ENCODE measurements at places on chromosomes 1 and 21.

- no peak for DNase-seq
Measured at GRCh38 chr1:236774926-236775325, 20.2 kb upstream of the MTR start.

- no peak for DNase-seq
Measured at GRCh38 chr1:85629532-85629920, 49.0 kb downstream of the CCN1 start.

GRCh38 chr1:65001231-65001792 lies 35.0 kb upstream of the JAK1 start:
- peak; percentile 84 for DNase-seq

DNA sequence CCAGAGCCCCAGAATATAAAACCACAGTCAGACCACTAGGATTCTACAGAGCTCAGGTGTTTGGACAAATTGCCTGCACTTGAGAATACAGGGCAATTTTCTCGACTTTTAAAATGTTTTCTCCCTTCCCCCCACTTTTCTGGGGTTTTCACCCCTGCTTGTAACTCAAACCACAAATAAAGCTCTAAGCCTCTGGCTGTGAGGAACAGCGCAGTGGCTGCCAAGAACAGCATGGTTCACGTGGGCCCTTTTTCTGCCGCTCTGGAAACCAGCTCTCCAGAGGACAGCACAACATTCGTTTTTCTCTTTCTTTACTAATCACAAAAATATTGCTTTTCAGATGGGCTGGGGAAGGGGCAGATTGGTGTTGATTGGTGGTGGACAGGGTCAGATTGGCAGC lies 102.2 kb upstream of the JUN start:
- DNase-seq = no peak

- no peak for DNase-seq
Measured at GRCh38 chr1:54377040-54377691, 29.0 kb downstream of the SSBP3 start.

- no peak for DNase-seq
Measured at GRCh38 chr1:173005196-173005864, 45.4 kb downstream of the TNFSF18 start.

DNA sequence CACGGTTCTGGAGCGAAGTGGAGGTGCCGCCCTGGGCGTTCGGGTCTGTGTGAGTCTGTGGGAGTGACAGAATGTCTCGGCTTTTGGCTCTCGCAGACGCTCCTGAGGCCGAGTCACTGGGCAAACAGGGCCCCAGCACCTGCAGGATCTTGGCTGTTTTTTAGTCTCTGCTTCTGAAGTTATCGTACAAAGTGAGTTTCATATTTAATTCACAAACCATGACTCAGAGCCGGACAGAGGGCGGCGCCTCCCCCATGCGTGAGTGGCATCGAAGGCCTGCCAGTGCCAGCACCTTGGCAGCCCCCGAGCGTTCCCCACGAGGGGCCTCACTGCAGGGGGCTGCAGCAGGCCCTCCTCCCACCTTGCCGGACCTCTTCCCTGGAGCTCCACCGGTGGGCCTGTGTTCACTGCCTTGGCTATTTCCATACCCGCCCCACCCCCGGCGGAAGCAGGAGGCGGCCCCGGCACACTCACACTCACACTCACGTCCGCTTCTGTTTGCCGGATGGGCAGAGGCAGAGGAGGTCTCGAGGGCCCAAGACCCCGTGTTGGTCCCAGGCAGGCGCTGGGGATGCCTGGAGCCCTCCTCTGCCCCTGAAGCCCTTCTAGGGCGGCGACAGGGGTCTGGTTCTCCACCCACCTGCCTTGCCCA lies 56.3 kb downstream of the MORN1 start:
- no peak for DNase-seq

GRCh38 chr1:204225841-204226735 lies 12.3 kb upstream of the GOLT1A start:
- DNase-seq = no peak

DNA sequence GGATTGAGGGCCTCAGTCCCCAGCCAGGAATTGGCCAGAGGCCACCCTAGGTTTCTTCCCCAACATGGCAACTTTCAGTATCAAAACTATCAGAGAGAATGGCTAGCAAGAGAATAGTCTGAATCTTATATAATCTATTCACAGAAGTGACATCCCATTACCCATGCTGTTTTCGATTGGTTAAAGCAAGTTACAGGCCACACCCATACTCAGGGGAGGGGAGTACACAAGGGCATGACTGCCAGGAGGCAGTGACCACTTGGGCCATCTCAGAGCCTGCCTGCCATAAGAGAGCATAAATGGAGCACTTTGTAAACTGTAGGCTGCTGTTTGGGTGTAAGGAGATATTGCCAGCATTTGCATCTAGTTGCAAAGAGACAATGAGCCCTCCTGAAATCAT lies 65.4 kb downstream of the FAM163A start:
- DNase-seq = no peak

DNA sequence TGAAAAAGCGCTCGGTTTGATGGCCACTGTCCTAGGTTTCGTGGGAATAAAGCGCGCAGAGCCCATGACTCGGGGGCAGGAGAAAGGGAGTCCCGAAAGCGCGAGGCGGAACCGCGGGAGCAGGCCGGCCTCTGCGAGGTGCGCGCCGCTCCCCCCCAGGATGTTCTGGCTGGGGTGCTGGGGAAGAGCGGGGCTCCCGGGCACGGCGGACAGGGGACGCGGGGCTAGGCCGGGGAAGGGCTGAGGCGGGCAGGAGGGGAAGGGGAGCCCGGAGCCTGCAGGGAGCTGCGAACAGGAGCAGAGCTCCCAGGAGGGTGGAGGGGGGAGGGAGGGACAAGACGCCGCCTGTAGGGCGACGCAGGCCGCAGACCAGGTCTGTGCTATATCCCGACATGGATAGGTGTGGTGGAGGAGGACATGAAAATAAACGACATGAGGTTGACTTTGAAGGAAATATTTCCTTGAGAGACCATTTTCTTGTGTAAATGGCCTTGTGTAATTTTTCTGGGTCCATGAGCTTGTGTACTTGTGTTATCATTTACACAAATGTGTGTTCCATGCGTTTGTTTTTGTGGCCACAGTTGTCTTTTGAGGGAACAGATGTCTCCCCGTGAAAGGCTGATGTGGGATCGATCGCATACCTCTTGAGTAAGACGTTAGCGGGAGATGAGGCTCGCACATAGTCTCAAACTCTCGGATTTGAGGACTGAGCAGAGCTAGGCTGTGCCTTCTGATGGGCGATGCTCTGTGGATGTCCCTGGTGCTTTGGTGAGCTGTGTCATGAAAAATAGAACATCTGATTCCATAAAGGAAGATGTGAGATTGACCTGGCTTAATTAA lies 1.3 kb downstream of the PCNT start:
- peak; percentile 38 for DNase-seq

DNA sequence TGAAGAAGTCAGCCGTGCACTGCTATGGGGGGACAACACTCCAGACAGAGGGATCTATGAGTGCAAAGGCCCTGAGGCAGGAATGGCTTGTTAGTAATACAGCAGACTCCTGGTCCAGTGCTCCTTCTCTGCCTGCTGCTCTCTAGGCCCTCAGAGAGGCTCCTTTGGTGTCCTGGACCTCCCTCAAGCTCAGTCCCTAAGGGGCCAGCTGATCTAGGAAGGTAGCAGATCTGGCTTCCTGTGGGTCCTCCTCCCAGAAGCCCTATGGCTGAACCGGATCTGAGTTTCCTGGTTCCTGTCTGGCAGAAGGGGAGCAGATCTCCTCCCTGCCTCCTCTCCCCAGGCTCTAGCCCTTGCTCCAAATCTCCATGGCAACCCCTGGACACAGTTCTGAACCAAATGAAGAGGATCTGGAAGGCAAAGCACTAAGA lies at the start of gene LDLRAD2:
Gene LDLRAD2, plus strand, starts transcription at position 391 of the 431 bp plus-strand sequence. CDS start 187 bp downstream, outside the sequence.
- DNase-seq = no peak

- no peak for DNase-seq
Measured at GRCh38 chr1:230191855-230192254, 124.8 kb downstream of the GALNT2 start.

GRCh38 chr1:187078321-187078720 lies 249.6 kb downstream of the PLA2G4A start:
- DNase-seq = no peak

Measured in stimulated activated CD4-positive, alpha-beta T cell treated with anti-CD3 and anti-CD28 coated beads, Interleukin-1b, Interleukin-23, amount 100 ng/mL, for 48 hours (primary cell).